Stimulated activated CD8-positive, alpha-beta memory T cell treated with anti-CD3 and anti-CD28 coated beads, Interleukin-4, amount 100 ng/mL, for 48 hours (primary cell): ENCODE measurements at places on chromosomes 3 and 15.

- no peak for DNase-seq
Observed at GRCh38 chr3:8499181-8499611, 2.4 kb upstream of the LMCD1 start.

DNA sequence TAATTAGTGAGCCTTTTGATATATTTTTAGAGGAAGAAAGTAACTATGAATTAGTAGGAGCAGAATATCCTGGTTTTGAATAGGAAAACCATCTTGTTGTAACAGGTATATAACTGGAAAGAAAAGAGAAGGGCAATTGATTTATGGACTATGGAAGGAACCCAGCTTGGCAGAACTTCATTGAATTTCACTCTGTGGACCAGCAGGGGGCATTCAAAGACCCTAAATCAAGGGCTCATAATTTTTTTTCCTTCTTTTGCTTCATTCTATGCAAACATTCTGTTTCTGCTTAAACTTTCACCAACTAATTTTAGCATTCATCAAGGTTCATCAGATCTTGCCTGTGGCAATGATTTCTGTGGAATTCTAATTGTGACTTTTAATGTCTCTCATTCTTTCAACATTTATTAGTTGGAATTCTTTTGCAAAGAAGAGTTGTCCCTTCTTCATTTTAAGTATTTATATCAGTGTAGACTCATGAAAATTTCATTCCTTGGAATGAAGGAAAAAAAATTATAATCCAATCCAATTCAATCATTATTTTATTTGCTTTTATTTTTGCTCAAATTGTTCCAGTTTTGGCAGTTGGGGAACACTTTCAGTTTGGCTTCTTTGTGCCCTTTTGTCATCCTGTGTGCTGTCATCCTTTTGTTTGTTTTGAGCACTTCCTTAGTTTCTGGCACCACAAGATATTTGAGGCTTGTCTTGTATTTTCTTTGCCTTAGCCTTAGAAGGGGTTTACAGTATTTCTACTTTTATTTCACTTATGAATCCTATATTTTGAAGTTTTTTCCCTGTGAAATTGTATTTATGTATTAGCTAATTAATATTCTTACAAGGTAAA, 30.4 kb downstream of the NXPE3 start:
- no peak for DNase-seq

- DNase-seq: no peak
Observed at GRCh38 chr3:111949712-111950111, 29.1 kb upstream of the ABHD10 start.

DNA sequence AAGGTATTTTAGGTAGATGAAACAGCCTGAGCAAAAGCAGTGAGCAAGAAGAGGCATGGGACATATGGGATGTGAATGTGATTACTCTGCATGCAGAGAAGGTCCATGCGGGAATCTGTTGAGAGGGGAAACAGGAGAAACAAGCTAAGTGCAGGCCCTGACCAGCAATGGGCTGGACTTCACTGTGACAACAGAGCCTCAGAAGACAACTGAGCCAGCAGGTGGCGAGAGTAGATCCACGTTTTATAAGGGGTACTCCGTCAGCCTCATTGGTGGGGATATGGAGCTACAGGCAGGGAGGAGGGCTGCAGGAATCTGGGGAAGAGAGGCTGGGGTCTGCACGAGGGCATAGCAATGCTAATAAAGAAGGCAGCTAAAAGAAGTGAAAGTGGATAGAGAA, 405.9 kb upstream of the LMCD1 start:
- DNase-seq: no peak

- no peak for DNase-seq
Observed at GRCh38 chr3:169993761-169994160, 27.2 kb downstream of the SEC62 start.

DNA sequence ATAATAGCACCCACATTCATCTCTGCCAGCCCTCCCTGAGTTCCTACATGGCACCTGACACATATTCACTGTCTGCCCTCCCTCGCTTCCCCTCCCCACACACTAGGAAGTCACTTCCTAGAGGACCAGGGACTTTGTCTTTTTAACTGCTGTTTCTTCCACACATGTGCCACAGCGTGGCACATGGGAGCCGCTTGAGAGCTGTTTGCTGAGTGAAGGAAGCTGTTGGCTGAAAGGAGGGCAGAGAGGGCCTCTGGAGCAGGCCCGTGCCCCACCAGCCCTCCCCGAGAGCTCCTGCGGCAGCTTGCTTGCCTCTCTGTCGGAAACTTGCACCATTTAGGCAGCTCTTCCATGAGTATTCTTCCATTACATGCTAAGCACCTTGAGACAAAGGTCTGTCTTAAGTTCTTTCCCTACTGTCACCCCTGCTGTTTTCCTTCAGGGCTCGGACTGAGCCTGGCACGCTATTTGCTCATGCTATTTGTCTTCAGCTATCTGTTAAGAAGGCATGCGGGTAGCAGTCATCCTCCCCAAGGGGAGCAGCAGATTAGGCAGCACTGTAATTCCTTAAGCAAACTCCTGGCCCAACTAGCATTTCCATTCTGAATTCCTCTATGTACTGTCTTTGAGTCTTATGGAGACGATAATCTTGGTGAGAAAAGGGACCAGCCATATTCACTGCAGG, 72.2 kb downstream of the CACNA1D start:
- no peak for DNase-seq
